GM04504 (cell line): ENCODE measurements at places on chromosomes 5 and 9.
A peak's percentile ranks its signal among the peaks of the same experiment; 100 is the strongest.

GRCh38 chr5:107542428-107542827 lies 128.3 kb downstream of the EFNA5 start:
- peak; percentile 38 for DNase-seq

GRCh38 chr9:71263451-71263850 lies 142.0 kb upstream of the TRPM3 start:
- no peak for DNase-seq

DNA sequence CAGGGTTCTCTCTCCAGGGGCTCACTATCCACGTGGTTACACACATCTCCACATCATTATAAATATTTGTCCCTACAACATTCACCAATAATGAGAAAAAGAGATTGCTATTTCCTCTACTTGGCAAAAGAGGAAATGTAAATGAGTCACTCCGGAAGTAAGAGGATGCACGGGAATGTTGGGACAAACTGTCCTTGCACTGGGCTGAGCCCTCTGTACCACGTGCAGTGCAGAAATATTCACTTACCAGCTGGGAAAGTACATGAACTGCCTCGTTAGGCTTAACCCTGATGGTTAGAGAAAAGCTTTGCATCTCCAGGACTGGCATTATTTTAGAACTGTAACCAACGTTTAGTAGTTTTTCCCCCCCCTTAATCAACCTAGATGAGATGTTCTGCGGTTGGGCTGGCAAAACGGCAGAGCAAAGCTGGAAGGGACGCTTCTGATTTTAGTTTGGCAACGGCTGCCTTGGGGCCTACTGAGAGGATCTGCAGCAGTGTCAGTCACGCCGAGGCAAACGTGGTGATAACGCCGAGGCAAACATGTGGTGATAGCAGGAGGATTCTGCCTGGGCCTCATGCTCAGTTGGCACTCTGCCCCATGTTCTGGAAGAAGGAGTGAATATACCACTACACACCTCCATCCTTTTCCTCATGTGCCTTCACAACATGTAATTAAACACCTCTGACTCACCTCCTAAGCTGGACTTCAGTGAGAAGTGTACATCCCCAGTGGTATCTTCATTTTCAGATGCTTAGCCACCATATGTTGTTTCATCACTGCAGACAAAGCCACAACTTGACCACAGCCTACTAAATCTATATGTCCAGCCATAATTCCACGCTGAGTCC lies 661.4 kb upstream of the KLF4 start:
- DNase-seq, result no peak

DNA sequence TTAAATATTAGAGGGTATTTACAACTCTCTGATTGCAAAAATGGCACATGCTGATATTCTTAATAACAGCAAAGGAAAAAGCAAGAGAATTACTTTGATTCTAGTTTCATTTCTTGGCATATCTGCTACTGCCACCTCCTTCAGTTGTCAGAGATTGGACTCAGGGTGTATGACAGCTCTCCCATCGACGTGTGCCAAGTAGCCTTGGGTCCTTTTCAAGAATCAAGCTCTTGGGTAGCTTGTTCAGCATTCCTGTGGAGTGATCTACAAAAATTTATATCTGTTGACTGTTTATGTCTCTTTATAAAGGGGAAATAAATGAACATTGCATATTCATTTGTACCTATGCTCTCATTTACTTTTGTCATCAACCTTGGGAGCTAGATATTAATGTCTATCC lies 315.6 kb downstream of the PRR16 start:
- DNase-seq, result peak; percentile 51

GRCh38 chr9:87530716-87531115 lies 33.0 kb downstream of the DAPK1 start:
- DNase-seq, result no peak

DNA sequence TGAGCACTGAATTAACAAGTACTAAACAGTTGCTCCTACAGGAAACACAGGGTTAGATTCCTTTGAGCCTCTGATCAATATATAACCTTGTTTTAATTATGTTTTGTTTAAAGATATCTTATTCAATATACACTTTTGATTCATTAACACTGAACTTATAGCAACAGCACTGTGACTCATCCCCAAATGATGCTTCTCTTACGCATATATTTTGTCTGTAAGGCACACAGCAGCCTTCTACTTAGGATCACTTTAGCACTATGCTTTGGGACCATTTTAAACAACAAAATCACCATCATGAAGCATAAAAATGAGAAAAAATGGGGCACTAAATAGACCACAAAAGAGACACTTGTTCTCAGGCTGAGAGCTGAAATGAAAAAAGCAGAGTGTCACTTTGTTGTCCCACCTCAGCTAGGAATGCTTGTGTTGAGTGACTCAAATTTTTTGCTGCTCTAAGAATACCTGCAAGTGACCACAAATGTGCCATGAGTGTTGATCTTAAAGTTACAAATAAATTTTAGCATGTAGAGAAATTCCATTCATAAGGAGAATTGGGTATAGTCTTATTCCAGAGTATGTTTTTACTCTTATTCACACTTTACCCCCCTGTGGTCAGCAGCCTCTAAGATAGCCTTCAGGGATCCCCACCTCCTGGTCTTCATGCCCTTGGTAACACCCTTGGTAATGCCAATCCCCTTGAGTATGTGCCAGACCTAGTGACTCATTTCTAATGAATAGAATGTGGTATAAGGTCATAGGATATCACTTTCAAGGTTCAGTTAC lies 252.7 kb upstream of the IL12B start:
- DNase-seq, result no peak

- DNase-seq, result no peak
Observed at GRCh38 chr5:136886608-136887007, 521.3 kb upstream of the TRPC7 start.

GRCh38 chr5:20648981-20649380 lies 661.0 kb upstream of the CDH18 start:
- no peak for DNase-seq

- no peak for DNase-seq
Observed at GRCh38 chr9:34659592-34660253, 2.7 kb downstream of the CCL27 start.

DNA sequence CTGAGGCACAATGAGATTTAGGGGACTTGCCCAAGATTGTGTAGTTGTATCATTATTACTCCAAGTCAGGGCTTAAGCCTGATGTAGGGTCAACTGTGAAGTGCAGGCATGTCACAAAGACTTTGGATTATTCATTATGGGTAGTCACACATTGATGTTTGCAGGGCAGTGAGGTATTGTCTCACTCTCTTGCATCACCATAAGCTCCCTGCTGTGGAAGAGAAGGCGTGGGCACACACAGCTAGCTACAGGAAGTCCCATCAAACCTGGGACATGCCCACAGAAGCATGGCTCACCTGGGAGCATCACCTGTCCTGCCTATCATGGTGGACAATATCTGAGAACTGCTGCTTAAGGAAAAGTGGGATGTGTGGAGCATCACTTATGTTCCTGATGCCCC lies 42.1 kb downstream of the TMOD1 start:
- no peak for DNase-seq

- peak; percentile 3 for DNase-seq
Observed at GRCh38 chr9:17402309-17402708, 176.6 kb upstream of the SH3GL2 start.

GRCh38 chr5:157563373-157563928 lies 12.1 kb downstream of the ADAM19 start:
- DNase-seq, result peak; percentile 79

DNA sequence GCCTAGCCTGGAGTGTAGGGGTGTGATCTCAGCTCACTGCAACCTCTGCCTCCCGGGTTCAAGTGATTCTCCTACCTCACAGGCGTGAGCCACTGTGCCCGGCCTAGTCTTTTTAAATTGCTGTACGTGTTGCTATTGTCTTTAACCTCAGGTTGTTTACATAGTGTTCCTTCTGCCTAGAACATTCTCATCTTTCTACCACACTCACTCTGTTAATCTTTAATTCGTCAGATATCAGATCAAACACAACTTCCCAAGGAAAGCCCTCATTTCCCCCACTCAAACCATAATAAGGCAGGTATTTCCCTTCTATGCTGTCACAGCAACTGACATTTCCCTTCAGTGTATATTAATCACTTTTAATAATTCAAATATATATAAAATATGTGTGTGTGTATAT lies 1310.0 kb upstream of the C9orf72 start:
- no peak for DNase-seq

DNA sequence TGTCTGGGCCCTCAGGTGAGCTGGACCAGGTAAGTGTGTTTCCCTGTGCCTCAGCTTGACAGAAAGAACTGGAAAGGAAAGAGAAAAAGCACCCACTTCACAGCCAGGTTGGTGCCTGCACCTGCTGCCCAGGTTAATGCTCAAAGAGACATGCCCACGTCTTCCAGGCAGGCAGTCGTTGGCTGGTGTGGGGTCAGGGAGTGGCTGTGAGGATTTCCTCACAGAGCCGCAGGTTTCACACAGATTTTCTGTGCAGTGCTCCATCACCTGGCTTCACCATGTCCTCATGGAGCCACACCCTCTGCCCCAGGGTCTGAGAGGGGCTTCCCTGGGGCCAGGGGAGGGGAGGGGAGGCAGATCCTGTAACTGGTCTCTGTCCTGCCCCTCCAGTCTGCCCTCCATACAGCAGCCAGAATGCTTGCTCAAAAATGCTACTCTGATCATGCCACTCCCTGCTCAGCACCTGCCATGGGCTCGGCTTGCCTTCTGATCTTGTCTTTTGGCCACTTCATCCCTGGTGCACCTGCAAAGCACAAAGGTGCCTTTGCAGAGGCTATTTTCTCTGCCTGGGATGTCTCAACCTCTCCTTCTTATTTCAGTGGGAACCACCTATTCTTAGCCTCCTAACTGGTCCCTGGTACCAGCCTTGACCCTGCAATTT lies 82.5 kb upstream of the UBTD2 start:
- DNase-seq, result no peak

DNA sequence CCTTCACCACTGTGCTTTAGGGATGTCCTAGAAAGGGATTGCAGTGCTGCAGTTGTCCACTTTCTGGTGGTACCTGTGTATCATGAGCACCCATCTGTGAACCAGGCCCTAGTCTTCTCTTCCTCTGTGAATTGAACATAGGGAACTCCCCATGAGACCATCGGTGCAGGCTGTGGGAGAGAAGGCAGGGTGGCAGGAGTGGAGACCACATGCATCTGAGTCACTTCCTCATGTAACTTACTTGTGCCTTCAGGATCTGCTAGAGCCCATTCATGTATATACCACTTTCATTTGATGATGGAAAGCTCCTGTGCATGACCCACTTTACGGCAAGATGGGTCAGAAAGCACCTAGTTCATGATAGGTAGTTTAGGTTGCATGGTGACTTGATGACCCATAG lies 478.1 kb upstream of the CDH9 start:
- no peak for DNase-seq

- DNase-seq, result no peak
Observed at GRCh38 chr5:133363807-133364587, 248.3 kb downstream of the FSTL4 start.

DNA sequence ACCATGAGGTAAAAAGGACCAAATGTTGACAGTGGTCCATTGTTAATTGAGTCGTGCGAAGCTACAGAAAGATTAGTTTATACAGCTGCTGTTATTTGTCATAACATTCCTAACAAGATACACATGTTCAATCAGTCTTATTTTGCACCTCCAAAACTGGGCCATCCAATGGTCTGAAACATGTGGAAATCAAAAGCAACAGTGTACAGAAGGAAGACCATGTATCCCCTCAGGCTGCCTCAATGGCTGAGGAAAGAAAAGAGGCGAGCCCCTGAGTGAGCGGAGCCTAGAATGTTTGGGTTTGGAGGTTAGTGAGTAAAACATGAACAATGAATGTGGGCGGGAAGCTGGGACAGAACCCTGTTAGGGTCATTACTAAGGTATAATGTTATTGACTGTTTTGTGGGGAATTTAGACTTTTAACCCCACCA lies 35.6 kb downstream of the NFIB start:
- DNase-seq, result peak; percentile 5

GRCh38 chr5:61141801-61142200 lies 20.5 kb downstream of the SMIM15 start:
- no peak for DNase-seq

- DNase-seq, result no peak
Observed at GRCh38 chr9:5612185-5612530, 16.7 kb upstream of the RIC1 start.

- DNase-seq, result no peak
Observed at GRCh38 chr5:137264041-137264440, 235.1 kb downstream of the SPOCK1 start.

DNA sequence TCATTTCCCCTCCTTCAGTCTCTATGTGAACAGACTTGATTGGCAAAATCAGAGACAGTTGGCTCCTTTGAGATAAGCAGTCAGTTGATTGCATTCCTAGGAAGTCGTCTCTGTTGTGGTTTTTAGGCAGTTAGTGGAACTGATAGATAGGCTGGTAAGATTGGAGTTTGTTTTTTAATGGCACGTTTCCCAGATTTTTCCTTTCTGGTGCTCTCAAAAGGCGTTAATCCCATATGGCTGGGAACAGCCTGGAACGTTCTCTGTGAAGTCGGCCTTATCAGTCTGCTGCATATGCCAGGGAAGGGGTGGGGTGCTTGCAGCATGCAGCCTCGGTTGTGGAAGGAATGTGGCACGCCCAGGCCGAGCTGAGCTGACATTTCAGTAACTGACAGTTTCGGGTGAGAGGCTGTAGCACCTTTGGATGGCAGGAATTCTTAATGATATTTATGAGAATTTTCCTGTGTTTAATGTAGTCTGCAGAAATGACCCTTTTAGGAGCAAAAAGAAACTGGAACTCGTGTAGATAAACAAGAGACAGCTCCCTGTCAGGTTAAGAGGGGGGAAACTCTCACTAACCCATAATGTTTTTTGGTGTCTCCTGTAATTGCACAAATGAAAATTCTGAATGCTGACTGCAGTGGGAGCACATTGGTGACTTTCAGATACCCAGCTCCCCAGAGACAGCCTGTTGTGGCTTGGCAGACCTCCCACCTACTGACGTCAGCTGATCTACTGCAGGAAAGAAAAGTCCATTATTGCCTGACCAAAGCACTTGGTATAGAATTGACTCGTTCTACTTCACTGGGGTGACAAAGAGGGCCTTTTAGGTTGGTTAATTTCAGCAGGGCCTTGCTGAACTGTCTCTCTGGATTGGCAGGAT lies 6.3 kb downstream of the SPTAN1 start:
- DNase-seq, result peak; percentile 65

- no peak for DNase-seq
Observed at GRCh38 chr9:87677776-87678587, 47.9 kb upstream of the CTSL start.
